ENCODE measurements at places on chromosomes 3 and 15. TPM values are rescaled to one million over a fixed set of nuclear protein-coding genes. Genes with fewer than 3 reads are reported as not detected.

IL16 gene
- total RNA-seq: 138 TPM

SEMA3F gene
- 0.43 TPM for total RNA-seq

NLGN1 gene
- total RNA-seq: not detected

ROBO1 gene
- total RNA-seq: 9.0 TPM

IRAK2 gene
- 3.0 TPM for total RNA-seq

GATM gene
- 5.6 TPM for total RNA-seq

B3GNT5 gene
- 26.1 TPM for total RNA-seq

TRIM69 gene
- 63.5 TPM for total RNA-seq

MRPS25 gene
- 73.9 TPM for total RNA-seq

SERPINI2 gene
- total RNA-seq: not detected

CRABP1 gene
- total RNA-seq: 0.36 TPM

ZNF662 gene
- total RNA-seq: 3.2 TPM

DNAH1 gene
- 9.2 TPM for total RNA-seq

ARHGEF26 gene
- not detected for total RNA-seq

RTP3 gene
- not detected for total RNA-seq

GNAT1 gene
- total RNA-seq: 0.11 TPM

KIF15 gene
- total RNA-seq: 41.9 TPM

TEX9 gene
- total RNA-seq: 0.79 TPM

NFKBIZ gene
- total RNA-seq: 62.1 TPM

Data from activated CD8-positive, alpha-beta T cell treated with anti-CD3 and anti-CD28 coated beads for 36 hours (primary cell).